ENCODE measurements at places on chromosomes 2 and 18. TPM values are rescaled to one million over a fixed set of nuclear protein-coding genes. Genes with fewer than 3 reads are reported as not detected.

Gene BUB1
- total RNA-seq = 11.5 TPM

Gene IL36A
- not detected for total RNA-seq

Gene KCNG2
- not detected for total RNA-seq

Gene PLCL1
- 0.11 TPM for total RNA-seq

Gene ACADL
- total RNA-seq = 0.22 TPM

Gene RGPD4
- total RNA-seq = not detected

Data from placental epithelial cell (primary cell).